ENCODE measurements at places on chromosomes 3 and 15.

DNA sequence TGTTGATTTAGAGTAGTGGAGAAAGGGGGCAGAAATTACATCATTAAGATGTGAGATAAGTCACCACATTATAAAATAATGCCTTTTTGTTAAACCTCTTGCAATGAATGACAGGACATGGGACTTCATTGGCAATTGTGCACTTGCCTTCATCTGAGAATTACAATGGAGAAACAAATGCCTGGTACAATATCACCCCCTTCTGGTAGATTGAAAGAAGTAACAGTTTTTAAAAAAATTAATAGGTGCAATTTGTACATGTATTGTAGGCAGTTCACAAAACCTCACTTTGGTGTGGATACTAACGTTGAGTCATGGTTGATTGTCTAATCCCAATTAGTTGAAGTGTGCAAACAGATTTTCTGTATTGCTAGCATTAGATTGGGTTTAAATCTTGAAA lies 4.6 kb upstream of the P2RY14 start:
- DNase-seq, result no peak

DNA sequence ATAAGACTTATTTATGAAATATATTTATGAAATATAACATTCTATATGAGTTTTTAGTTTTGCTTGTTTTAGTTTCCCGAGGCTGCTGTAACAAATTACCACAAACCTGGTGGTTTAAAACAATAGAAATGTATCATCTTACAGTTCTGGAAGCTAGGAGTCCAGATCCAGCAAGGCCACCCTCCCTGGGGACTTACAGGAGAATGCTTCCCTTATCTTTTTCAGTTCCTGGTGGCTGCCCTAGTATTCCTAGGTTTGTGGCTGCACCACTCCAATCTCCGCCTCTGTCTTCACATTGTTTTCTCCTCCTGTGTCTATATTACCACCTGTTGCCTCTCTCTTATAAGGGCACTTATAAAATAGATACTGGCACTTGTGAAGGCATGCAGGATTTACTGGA lies 877.8 kb downstream of the TUSC7 start:
- no peak for DNase-seq

- DNase-seq, result no peak
Measured at GRCh38 chr3:24545887-24546286, 51.2 kb upstream of the THRB start.

DNA sequence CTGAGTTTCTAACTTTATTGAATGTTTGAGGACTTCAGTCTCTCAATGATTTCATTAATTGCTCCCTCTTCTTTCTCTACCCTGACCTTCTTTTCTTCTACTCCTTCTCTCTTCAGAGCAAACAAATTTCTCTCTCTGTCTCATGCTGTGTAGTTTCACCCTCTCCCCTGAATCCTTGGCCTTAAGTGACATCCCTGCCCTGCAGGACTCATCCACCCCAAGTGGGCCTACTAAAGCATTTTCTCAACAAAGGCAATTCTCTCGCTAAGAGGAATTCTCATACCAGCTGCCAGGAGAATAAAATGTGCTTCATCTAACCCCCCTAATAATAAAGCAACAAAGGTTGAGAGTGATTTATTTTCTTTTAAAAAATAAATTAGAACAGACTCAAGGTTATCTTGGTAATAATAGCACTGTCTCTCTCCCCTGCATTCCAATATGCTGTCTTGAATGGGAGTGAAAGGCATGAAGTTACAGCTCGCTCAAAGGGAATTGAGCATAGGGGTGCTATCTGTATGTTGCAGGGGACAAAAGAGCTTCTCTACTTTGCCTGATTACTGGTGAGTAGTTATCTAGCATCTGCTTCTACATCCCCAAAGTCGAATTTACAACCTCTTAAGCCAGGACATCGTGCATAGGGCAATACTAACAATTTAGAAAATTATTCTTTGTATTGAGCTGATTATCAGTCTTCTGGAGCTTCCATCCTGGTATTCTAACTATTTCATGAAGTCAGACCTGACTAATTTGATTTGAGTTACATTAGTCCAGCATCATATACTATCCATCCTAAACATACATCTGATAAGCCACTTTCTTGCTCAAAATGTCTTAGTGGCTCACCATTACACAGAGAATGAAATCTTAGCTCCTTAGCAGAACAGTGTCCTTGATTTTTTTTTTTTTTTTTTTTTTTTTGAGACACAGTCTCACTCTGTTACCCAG lies 76.9 kb upstream of the DNAJC19 start:
- no peak for DNase-seq

- peak; percentile 29 for DNase-seq
Measured at GRCh38 chr3:67790043-67790442, 135.6 kb upstream of the SUCLG2 start.

- peak; percentile 51 for DNase-seq
Measured at GRCh38 chr3:43894176-43895049, 203.7 kb downstream of the ABHD5 start.

DNA sequence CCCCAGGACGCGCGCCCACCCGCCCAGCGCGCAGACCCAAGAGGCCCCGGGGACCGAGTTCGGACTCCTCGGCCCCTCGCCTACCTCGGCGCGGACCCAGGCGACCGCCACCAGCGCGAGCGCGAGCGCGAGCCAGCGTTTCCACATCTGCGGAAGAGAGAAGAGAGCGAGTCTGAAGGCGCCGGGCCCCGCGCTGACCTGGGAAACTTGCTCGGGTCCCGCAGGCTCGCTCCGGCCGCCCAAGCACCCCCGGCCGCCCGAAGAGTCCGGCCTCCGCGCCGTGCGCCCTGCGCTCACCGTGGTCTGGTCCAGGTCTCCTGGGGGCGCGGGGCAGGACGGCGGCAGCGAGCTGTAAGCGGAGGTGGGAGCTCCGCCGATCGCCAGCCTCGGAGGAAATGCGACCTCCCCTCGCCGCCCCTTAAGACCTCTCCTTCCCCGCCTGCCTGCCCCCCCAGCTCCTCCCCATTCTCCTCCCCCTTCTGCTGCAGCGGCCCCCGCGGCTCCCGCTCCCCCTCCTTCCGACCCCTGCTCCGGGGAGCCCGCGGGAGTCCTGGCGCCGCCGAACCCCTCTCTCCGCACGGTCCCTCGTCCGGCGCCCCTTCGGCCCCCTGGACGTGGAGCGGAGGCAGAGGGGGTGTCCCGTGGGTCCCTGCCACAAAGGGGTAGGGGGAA lies at the start of gene FSTL1:
Gene FSTL1 (minus strand): TSS at position 393 of the 672 bp plus-strand sequence. CDS start 246 bp downstream, at position 147.
- no peak for DNase-seq

DNA sequence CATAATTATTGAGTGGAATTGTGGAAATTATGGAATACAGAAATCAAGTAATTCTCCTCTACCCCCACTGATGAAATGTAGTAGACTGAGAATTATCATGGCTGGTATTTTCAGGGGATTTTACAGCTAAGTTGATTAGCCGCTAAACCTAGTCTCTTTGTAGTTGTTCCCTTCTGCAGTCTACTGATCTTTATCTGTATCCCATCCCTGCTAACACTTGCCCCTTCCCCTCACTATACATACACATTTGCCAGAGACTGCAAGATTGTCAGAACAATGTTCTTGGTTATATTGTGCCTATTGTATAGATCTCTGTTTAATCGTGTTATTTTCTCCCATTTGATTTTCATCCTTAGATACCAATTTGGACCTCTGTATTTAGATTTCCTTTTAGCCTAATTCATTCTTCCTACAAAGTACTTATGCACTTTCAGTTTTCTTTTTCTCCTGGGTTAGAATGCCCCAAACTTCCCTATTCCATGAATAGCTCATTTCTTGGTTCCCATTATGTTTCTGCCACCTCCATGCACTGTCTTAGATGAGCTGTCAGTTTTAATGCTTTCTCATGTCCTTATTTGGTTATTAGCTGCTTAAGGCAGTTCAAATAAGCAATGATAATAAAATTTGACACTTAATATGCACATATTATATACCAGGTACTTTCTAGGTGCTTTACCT lies 86.9 kb downstream of the CDIN1 start:
- no peak for DNase-seq

- DNase-seq, result no peak
Measured at GRCh38 chr15:47378527-47378926, 338.8 kb upstream of the SEMA6D start.

DNA sequence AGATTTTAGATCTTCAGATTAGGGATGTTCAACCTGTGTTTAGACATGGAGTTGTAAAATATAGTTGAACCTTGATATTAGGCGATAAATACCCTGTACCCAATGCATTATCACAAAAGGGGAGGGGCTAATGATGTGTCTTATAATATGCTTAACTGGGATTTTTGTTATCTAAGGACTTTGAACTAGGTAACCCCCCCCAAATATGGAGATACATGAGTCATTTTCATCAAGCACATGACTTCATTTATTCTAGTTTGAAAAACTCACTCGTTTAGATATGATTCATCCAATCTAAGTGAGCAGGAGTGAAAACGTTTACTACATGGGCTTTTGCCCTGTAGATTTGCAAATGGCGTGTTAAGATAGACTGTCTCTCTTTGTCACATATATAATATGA lies 212.4 kb downstream of the IL5RA start:
- no peak for DNase-seq

GRCh38 chr3:11226042-11226370 lies 46.2 kb upstream of the ATG7 start:
- no peak for DNase-seq

DNA sequence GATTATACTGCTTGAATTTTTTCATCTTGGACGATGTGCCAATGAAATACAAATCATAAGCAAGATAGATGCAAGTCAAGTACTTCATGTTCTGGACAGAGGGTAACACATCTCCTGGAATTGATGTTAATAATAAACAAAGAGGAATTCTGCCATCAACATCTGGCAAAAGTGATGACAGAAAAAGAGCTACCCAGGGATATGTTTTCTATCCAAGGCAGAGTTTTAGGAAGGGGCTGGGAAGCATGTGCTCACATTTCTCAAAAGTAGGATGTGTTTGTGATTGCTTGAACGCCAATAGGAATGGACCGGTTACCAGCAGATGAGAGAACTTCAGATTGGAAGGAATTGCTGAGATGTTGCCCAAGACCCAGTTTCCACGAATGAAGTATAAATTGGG lies 242.6 kb upstream of the AGTR1 start:
- DNase-seq, result no peak

DNA sequence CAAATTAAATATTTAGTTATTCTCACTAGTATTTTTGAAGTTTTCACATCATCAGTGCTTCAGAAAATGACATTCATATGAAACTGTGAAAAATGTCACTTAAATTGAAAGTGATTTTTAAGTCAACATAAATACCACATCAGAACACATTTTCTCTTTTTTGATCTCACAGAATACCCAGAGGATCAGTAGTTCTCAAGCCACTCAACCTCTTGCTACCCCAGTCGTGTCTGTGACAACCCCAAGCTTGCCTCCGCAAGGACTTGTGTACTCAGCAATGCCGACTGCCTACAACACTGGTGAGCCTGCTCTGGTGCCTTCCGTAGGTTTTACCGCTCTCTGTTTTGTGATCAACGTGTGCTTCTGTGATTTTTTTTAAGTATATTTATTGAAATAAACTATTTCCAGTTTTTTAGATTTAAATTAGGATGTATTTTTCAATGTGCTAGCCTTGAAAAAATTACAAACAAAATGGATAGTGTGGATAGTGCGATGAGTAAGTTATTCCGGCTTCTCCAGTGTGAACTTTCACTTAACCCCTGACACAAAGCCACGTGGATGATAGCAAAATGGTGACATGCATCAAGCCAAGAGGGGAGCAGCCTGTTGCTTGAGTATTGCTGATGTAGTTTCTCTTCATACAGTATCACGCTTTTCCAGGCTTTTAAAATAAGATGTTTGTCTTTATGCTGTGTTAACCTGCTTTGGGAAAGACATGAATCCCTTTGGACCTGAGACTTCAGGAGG lies 26.5 kb downstream of the LYSMD4 start:
- DNase-seq, result no peak

DNA sequence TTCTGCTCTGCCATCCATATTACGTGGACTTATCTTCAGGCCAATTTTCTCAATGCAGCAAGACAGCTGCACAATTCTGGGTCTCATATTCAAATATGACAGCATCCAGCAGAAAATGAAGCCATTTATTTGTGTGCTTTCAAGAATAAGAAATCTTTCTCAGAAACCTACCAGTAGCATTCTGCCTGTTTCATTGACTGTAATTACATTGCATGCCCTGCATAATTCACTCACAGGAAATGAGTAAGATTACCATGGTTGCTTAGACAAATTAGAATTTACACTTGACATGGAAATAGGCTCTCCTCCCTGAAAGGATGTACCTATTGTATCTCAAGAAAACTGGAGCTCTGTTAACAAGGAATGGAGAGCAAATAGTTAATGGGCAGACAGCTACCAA lies 346.6 kb upstream of the DCBLD2 start:
- DNase-seq, result no peak

DNA sequence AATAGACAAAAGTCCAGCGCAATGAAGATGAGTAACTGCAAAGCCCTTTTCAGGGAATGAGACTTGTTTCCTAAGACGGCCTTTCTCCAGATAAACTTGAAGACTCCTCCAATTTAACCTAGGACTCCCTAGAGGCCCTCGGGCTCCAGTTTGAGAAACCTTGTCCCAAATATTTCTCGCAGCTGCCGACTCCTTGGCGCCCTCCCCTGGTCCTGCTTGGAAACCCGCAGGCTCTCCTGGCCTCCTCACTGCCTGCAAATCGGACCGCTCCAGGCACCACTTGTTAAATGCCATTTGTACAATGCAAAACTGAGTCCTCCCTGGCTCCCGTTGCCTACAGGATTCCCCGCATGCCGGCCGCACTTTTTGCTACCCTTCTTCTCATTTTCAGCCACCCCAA lies 36.8 kb downstream of the MUC4 start:
- no peak for DNase-seq

- DNase-seq, result no peak
Measured at GRCh38 chr3:178584722-178585380, 48.6 kb downstream of the KCNMB2 start.

- DNase-seq, result no peak
Measured at GRCh38 chr3:61606196-61606595, 44.8 kb downstream of the PTPRG start.

DNA sequence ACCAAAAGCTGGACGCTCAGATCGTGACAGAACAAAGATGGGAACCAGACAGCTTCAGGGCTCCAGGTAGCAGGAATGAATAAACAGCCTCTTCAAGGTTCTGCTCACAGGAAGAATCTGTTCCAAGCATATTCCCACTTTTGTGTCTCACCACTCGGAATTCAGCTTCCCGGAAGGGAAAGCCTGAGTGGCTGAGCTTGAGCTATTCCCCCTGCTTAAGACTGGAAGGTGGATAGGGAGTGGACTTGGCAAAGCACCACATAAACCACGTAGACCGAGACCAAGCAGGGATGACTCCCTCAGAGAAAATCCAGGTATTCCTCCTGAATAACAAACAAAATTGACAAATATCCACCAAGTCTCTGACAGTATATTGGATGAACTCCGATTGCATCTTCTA lies 180.2 kb upstream of the NR2F2 start:
- DNase-seq, result no peak

GRCh38 chr3:64010199-64010598 lies 13.1 kb downstream of the PSMD6 start:
- no peak for DNase-seq

- DNase-seq, result no peak
Measured at GRCh38 chr3:126181398-126181725, 976 bp upstream of the ALDH1L1 start.

- no peak for DNase-seq
Measured at GRCh38 chr3:120276767-120277166, 8.3 kb downstream of the GPR156 start.
